Articular chondrocyte of knee joint (primary cell): ENCODE measurements at places on chromosomes 11 and 22. TPM values are rescaled to one million over a fixed set of nuclear protein-coding genes. Genes with fewer than 3 reads are reported as not detected.

Gene UCP2
- total RNA-seq: 5.1 and 8.6 TPM in 2 replicates

Gene LRRC55
- total RNA-seq: not detected in 2 replicates

Gene FAM181B
- under 0.01 TPM in 1 of 2 replicates, not detected in the other for total RNA-seq

Gene SERPING1
- 19.6 and 31.0 TPM in 2 replicates for total RNA-seq

Gene ARAP1
- total RNA-seq: 66.3 and 66.9 TPM in 2 replicates

Gene OR52B2
- total RNA-seq: not detected in 2 replicates

Gene CFAP300
- total RNA-seq: 11.0 and 16.2 TPM in 2 replicates

Gene LAYN
- total RNA-seq: 61.5 and 62.7 TPM in 2 replicates

Gene PANX2
- 0.11 and 0.26 TPM in 2 replicates for total RNA-seq

Gene MED15
- total RNA-seq: 44.5 and 53.8 TPM in 2 replicates

Gene UCP3
- 0.65 and 1.1 TPM in 2 replicates for total RNA-seq

Gene MS4A6E
- not detected in 2 replicates for total RNA-seq

Gene F2
- total RNA-seq: not detected in 2 replicates

Gene OR52I2
- not detected in 2 replicates for total RNA-seq

Gene PARVG
- 0.11 TPM in 1 of 2 replicates, not detected in the other for total RNA-seq

Gene MS4A12
- total RNA-seq: not detected in 2 replicates

Gene GAL3ST3
- total RNA-seq: 0.32 TPM in 1 of 2 replicates, not detected in the other

Gene MEI1
- 2.5 and 3.2 TPM in 2 replicates for total RNA-seq

Gene ASCC2
- total RNA-seq: 30.4 and 31.9 TPM in 2 replicates

Gene KRTAP5-11
- not detected in 2 replicates for total RNA-seq

Gene CBLIF
- not detected in 2 replicates for total RNA-seq

Gene RTN4RL2
- 0.39 TPM in 1 of 2 replicates, not detected in the other for total RNA-seq

Gene NAALADL1
- 18.5 and 25.1 TPM in 2 replicates for total RNA-seq

Gene INS
- not detected in 2 replicates for total RNA-seq

Gene JAML
- total RNA-seq: not detected in 2 replicates

Gene SPTBN2
- 0.43 and 0.91 TPM in 2 replicates for total RNA-seq

Gene LGALS12
- 0.11 TPM in 1 of 2 replicates, not detected in the other for total RNA-seq

Gene MIOX
- total RNA-seq: not detected in 2 replicates

Gene GSTT2
- total RNA-seq: 0.78 TPM in 1 of 2 replicates, not detected in the other

Gene STK33
- total RNA-seq: 0.78 and 2.7 TPM in 2 replicates

Gene TUB
- 14.0 and 14.5 TPM in 2 replicates for total RNA-seq

Gene KRTAP5-9
- total RNA-seq: 0.39 TPM in 1 of 2 replicates, not detected in the other

Gene ADAMTS15
- total RNA-seq: 12.8 and 13.3 TPM in 2 replicates

Gene RAC2
- total RNA-seq: 3.9 and 5.4 TPM in 2 replicates
